Stimulated activated CD8-positive, alpha-beta memory T cell treated with anti-CD3 and anti-CD28 coated beads, Interleukin-7, amount 100 ng/mL, for 48 hours (primary cell): ENCODE measurements at places on chromosomes 5 and 9.

DNA sequence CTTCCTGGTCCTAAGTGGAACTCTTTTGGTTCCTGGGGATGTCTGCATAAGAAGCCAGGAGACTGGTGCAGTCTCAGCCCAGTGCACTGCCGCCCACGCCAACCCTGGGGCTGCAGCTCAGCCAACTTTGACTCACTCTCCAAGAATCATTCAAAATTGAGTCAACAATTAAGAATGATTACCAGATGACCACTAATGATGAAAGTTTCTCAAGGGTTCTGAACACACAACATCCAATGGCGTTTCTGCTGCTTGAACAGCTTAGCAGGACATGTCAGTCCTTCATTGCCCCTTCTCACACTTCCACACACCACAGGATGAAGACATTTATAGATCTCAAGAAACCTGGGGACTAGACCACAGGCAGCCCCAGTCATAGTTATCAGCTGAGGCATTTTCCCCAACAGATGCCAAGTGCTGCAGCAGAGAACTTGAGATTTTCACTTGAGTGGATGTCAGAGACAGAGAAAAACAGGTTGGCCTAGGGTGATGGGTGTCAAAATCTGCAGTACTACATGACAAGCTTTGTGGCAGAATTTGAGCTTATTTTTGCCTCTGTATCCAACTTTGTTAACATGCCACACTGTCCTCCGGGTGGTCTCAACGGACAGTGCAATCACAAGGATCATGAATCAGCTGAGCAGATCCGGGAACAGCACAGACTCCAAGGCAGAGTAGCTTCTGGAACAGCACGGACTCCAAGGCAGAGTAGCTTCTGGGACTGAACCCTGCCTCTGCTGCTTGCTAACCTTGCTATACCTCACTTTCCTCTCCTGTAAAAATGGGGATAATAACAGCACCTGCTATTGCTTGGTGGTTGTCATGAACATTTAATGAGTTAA lies 356.1 kb downstream of the SPOCK1 start:
- DNase-seq, result no peak

DNA sequence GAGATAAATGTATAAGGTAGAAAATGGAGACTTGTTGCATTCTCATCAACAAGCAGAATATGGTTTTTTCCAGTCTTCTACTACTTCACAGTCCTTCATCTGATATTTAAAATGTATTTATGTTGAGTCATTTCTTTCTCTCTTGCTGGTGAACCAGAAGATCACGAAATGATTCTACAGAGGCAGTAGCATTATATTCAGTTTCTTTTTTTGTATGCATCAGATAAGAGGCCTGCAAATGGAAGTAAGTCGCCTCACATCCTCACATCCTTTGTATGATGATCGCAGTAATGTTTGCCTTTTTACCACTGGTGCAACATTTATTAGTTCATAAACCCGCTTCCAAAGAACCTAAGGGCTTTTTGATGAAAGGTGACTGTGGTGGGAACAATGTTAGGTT lies 22.1 kb upstream of the IL13 start:
- DNase-seq, result no peak

DNA sequence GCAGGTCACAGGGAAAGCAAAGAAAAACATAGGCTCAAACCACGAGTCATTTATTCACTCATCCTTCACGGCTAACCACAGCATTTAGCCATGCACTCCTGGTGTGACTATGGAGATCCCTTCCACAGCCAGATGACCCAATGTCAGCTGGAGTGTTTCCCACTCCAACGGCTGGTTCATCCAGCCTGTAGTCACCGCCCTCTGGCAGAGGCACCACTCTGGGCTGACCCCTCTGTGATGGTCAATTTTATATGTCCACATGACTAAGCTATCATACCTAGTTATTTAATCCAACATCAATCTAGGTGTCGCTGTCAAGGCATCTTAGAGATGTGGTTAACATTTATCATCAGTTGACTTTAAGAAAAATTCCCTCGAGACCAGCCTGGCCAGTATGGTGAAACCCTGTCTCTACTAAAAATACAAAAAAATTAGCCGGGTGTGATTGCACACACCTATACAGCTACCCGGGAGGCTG lies 9.5 kb upstream of the PHF19 start:
- DNase-seq, result no peak

DNA sequence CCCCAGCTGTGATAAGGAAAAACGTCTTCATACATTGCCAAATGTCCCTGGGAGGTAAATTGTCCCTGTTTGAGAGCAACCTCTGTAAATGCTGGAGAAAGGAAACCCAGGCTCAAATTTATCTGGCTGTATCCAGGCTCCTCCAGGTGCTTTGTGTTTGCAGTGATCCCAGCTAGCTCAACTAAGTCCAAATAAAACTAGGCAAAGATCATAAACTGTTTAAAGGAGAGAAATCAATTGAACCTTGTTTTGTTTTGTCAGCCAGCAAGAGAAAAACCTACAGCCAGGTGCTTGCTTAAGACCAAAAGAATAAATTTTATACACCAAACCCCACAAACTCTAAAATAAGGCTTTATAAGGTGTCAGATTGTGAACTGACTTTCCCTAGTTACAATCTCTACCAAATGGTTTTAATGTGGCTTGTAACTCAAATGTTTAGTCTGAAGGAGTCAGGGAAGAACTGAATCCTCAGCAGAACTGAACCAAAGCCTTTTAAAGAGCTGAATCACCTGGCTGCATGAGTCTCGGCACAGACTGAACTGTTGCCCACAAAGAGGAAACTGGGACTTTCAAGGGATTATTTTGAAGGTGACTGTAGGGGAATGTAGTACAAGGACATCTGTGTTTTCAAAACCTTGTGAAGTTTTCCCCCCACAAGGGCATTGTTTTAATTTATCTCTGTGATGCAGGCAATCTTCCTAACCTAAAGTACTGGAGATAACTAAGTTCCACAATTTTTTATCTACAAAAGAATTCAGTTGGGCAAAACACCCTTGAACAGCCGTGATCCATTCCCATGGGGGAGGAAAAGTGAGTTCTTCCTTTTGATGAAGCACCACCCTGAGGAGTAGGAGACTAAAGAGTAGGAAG lies 201.7 kb upstream of the TARS1 start:
- no peak for DNase-seq
